ENCODE measurements at places on chromosomes 16 and 17.

DNA sequence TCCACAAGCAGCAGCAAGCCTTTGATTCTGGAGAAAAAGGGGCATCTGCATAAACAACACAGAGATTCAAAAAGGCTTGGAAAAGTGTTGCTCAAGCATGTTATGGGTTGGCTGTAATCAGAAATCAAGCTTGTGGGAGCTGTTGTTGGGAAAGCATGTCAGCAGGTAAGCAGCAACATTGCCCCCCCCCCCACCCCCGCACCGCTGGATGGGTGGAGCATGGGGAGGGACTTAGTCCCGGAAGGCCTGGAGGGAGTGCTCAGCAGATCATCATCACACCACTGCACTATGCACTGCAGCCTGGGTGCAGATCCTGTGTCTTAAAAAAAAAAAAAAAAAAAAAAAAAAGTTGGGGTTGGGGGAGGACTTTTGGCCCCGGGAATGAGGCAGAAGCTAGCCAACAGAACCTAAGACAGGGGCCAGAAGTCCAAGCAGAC lies 16.8 kb upstream of the AKAP1 start:
- no peak for DNase-seq

DNA sequence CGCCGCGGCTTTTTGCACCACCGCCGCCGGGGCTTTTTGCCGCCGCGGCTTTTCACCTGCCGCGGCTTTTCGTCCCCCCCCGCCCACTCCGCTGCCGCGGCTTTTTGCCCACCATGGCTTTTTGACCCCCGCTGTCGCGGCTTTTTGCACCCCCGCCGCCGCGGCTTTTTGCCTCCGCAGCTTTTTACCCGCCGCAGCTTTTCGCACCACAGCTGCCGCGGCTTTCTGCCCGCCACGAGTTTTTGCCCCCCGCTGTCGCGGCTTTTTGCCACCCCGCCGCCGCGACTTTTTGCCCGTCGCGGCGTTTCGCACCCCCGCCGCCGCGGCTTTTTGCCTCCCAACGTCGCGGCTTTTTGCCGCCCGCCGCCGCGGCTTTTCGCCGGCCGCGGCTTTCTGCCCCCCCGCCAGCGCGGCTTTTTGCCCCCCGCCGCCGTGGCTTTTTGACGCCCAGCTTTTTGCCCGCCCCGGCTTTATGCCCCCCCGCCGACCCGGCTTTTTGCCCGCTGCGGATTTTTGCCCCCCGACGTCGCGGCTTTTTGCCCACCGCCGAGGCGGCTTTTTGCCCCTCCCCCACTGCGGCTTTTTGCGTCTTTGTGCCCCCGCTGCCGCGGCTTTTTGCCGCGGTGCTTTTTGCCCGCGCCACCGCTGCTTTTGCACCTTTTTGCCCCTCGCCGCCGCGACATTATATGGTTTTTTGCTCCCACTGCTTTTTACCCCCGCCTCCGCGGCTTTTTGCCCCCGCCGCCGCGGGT lies 1343.6 kb downstream of the TP53TG3F start:
- DNase-seq, result no peak

DNA sequence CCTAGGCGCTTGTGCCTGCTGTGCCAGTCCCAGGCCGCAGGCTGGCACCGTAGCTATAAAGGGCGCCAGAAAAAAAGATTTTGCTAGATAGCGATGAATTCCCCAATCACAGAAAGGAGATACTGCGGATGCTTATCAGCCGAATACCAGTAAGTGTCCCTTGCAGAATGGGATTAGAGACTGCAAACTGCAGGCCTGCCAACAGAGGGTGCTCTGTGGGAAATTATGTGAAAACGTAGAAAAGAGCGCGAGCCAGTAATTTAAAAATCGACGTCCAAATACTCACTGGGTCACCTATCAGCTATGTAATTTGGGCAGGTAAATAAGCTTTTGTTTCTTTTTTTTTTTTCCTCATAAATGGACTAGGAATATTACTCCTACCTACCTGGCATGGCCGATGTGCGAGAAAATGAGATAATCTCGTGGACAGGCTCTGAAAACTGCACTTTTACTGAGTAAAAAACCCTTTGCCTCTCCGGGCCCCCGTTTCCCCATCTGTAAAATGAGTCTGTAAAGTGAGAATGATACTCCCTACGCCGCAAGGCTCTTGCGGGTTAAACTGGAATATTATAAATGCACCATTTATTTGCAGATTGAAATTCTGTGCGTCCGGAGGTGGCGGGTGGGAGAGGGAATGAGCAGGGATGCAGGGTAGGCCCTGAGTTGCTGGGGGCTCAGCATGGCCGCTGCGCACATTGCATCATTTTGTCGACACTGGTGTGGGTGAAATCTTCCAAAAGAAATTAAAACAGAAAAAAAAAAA lies 1.2 kb upstream of the COG1 start:
- DNase-seq, result peak; percentile 70

DNA sequence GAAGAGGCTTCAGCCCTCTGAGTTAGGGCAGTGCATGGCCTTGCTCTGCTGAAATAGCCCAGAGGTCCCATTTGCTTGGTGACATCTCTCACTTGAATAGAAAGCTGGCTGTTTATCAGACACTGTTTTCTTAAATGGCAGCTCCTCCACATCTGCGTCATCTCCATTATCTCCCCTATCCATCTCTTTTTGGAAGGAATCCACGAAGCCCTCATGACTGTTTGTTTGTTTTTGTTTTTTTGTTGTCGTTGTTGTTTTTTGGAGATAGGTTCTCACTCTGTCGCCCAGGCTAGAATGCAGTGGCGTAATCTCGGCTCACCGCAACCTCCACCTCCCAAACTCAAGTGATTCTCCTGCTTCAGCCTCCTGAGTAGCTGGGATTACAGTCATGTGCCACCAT lies 16.6 kb downstream of the NAA60 start:
- no peak for DNase-seq

DNA sequence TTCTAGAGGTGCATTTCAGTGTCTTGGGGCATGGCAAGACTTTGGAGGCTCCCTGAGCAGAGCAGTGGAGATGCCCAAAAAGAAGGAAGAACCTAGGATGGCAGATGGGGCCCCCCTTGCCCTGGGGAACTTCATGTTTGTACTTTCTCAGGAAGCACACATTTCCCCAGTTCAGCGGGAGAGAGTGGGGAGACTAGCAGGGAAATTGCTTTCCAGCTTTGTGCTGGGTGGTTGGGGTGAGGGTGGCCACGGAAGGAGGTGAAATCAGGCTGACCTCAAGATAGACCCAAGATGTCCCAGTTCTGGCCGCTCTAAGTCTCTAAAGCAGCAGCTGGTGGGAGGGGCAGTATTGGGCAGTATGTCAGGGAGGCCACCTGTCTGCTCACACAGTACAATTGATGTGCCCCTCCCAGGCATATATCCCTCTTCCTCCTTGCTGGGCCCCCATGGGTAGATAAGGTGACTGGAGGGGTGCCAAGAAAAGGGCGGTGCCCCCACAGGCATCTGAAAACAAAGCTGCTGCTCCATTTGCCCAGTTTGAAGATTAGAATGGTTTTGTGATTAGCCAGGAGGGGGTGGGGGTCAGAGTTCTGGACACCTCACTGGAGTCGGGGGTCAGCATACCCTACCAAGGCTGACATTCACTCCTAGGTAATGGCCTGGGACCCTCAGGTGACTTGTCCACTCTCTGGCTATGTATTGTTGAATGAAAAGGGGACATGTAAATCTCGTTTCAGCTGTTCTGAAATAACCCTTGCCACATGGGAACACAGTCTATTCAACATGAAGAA lies 17.1 kb upstream of the NAGLU start:
- DNase-seq, result no peak

GRCh38 chr16:2213817-2214718 lies 572 bp downstream of the PGP start:
- DNase-seq, result no peak

GRCh38 chr17:27810902-27811557 lies 10.7 kb upstream of the NOS2 start:
- DNase-seq, result no peak

- DNase-seq, result no peak
Measured at GRCh38 chr16:10812312-10813098, 6.1 kb downstream of the TVP23A start.

GRCh38 chr16:83794860-83795554 lies 12.8 kb upstream of the HSBP1 start:
- no peak for DNase-seq

DNA sequence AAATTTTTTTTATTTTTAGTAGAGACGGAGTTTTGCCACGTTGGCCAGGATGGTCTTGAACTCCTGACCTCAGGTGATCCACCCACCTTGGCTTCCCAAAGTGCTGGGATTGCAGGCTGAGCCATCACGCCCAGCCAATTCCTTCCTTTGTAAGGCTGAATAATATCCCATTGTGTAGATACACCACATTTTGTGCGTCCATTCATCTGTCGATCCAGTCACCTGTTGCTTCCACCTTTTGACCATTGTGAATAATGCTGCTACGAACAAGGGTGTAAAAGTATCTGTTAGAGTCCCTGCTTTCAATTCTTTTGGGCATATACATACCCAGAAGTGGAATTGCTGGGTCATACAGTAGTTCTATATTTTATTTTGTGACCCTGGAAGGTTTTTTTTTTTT lies 15.3 kb downstream of the TRPV2 start:
- no peak for DNase-seq

DNA sequence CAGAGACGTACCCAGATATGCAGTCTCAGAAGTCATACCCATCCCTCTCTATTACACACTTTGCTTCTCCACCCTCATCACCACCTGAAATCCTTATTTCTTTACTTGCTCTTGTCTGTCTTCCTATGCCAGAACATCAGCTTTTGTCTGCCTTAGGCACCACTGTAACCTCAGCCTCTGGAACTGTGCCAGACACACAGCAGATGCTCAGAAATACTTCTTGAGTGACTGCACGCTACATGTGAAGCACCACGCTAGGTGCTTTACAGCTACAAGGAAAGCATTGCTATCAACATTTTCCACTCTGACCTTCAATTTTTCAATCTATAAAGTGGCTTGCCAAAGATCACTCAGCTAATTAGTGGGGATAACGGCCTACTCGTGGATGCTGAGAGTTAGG lies 226.8 kb downstream of the CHD9NB start:
- DNase-seq, result no peak

DNA sequence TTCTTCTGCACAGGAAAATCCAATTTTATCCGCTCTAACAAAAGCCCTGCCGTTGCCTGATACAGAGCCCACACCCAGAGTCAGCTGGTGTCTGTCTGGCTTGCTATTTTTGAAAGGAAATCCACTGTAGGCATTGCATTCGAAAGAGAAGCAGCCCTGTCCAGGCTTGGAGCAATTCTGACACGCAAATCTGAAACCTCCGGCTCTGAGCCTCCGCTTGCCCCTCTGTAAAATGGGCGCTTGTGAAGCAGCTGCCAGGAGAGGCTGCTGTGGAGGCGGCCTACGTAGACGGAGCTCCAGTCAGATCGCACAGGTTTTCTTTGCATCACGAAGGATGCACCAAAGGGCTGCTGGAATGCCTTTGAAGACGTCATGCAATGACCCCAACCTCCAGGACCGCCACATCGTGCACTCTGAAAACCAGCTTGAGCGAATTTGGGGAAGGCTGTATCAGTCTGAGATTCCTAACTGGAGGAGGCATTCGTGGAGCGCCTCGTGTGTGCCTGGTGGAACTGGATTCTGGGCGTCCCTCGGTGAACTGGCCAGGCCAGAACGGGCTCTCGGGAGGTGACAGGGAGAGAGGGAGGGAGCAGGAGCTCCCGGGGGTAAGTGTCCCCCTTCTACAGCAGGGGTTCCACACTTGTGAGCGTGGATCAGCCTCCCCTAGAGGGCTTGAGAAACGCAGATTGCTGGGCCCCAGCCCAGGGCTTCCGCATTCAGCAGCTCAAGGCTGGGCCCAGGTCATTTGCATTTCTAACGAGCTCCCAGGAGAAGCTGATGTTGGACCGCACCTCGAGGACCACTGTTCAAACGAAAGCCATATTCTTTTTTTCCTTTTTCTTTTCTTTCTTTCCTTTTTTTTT lies 215.5 kb downstream of the MRTFB start:
- DNase-seq, result no peak

GRCh38 chr16:54928411-54929089 lies 2.1 kb upstream of the IRX5 start:
- DNase-seq, result no peak

GRCh38 chr16:31328322-31329052 lies 26.5 kb upstream of the ITGAX start:
- no peak for DNase-seq

GRCh38 chr16:48129926-48130325 lies 25.9 kb downstream of the ABCC12 start:
- DNase-seq, result no peak

DNA sequence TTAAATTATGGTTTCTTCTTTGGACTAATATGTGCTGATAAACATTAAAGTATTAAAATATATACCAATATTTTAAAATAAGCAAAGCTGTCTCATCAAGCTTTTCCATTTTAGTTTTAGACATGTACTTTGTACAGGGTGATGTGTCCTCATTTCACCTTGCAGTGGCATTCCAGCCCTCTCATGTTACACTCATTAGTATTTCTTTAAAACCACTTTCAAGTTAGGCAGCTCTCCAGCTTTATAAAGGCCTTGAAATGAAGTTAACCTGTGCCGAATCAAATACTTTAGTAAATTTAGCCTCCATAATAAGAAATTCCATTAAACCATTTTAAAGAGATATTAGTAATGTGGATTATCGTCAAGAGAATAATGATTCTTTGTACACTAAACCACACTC lies 107.6 kb upstream of the HLF start:
- DNase-seq, result no peak

- no peak for DNase-seq
Measured at GRCh38 chr17:36928471-36929345, 8.6 kb upstream of the LHX1 start.

DNA sequence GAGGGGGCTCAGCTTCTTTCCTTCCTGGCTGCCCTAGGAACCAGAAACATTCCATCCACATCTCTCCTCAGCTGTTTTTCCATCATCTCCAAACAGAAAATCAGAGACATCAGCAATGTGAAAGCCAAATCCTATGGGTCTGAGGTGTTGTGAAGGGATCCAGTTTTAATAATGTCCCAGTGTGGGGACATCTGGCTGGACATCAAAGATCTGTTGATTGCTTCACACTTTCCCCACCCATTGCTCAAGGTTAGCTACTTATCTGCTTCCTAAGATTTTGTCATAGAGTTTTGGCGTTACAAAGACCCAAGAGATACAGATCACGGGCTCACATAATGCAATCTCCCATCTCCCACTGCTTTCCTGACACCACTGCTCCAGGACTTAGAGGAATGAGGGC lies 47.8 kb upstream of the AXIN2 start:
- no peak for DNase-seq

- DNase-seq, result no peak
Measured at GRCh38 chr17:63837962-63838600, 4.4 kb downstream of the SMARCD2 start.

DNA sequence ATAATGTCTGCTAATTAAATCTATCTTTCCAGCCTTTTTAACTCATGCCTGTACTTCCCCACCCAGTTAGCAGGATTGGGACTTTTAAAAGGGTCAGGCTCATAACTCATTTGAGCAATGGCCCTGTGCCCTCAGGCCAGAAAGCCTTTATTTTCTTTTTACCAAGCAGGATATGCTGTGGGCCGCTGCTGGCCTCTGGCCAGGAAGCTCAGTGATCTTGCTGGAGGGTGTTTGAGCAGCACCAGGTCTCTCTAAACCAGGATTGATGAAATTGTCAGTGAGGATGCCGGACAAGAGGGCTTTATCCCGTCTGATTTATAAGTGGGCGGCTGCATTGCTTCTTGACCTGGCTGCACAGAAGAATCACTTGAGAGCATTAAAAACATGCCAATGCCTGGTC lies 187.8 kb downstream of the RAB11FIP4 start:
- DNase-seq, result no peak

Data from anterior cingulate cortex (tissue), 58 donors.